ENCODE measurements at places on chromosomes 2 and 18.

DNA sequence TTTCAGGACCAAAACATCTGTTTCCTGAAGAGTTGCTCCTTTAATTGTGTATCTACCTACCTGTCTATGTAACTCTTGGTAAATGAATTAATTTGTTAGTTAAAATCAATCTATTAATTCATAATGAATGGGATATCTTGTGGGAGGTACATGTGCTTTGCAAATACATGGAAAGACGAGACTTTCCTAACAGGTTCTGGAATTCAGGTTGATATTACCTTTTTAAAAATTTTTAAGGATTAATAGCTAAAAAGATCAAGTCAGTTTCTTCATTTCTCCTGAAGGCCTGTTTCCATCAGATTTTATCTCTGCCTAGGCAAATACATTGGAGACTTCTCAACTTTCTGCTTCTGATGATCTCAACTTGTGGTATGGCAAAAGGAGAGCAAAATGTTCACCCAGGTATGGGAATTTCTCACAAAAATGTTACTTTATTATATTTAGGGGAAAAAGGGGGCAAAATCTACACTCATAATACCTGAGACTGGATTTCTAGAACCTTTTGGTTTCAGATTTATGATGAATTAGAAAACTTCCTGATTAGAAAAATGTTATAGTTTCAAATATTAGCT, 7.4 kb downstream of the TFPI start:
- no peak for DNase-seq

DNA sequence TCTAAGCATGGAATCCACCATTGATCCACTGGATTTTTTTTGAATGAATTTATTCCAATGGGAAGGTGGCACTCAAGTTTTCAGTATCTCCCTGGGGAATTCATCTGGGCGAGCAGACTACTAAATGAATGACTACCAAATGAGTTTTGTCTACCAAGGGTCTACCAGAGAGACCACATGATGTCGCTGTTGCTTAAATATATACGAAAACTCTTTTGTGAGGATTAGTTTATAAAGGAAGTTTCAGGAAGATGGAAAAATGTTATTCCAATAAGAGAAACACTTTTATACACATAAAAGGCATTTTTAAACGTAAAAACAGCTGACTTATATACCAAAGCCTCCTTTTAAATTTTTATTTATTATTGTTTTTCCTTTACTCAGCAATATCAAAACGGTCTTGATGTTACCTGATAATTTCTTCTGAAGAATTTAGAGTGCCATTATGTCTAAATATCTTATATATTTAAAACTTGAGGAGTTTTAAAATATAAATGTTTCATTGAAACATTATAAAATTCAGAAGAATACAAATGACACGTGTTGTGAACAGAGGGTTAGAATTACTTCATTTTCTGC, 139.7 kb downstream of the HRH4 start:
- DNase-seq, result peak; percentile 59

DNA sequence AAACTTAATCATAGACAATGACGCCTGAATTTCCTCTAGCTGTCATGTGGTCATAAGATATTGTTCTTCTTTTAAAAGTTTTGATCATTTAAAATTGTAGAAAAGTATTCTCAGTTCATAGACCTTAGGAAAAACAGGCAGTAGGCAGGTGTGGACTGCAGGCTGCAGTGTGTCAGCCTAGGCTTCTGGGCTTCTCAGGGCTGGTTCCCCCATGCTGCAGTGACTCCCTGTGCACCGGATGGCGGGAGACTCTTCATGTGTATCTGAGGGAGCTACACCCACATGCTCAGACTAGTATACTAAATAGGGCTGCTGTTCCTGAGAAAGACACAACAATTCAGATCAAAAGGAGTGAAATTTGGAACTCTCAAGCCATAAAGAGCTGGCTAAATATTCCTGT, 72.4 kb downstream of the PXDN start:
- DNase-seq, result no peak

GRCh38 chr2:22944143-22944542, 440.8 kb upstream of the KLHL29 start:
- no peak for DNase-seq

GRCh38 chr2:227447606-227448005, 24.4 kb upstream of the AGFG1 start:
- DNase-seq, result no peak

GRCh38 chr18:3449512-3450011, 410 bp upstream of the TGIF1 start:
- no peak for DNase-seq

DNA sequence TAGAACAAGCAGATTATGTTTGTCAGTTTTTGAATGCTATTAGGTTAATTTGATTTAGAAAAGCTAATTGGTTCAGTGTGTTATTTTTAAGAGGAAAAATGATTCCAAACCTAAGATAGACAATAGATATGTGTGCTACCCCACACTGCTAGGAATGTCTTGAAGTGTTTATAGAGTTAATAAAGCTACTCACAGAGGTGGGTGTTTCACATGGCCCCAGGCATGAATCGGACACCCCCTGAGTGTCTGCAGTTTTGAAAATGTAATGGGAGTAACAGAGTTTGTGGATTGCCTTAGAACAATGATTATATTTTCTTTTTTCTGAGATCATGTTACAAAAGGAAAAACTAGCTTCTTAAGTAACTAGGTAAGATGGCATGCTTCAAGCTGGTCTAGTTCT, 348.3 kb downstream of the ADCYAP1 start:
- no peak for DNase-seq

- DNase-seq, result no peak
These were observed 12.7 kb upstream of the ARID5A start for GRCh38 chr2:96523659-96524481.

Measured in NCI-H2227 treated with DMSO at 0.1 percent for 48 hours (cell line).